ENCODE measurements at places on chromosomes 2 and 18.

GRCh38 chr2:240528406-240529040 is 29.3 kb downstream of the ANKMY1 start:
- no peak for DNase-seq

- peak; percentile 36 for DNase-seq
Measured at GRCh38 chr2:128370468-128371247, 52.0 kb upstream of the HS6ST1 start.

DNA sequence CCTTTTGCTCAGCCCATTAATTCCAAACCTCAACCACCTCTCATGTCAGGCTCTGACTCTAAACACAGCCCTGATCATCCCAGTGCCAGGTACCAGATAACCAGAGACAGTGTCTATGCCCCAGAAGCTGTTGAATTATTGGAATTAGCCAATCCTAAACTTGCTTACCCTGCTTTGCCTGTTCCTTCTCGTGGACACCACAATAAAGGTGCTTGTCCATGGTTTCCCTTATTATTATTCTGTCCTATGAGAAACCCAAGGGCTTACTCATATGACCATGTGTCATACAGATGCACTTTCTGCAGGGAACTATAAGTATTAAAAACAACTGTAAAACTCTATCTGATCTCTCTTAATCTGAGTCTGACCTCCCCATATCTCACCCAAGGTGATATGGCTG is 2193.8 kb upstream of the PIK3C3 start:
- no peak for DNase-seq

DNA sequence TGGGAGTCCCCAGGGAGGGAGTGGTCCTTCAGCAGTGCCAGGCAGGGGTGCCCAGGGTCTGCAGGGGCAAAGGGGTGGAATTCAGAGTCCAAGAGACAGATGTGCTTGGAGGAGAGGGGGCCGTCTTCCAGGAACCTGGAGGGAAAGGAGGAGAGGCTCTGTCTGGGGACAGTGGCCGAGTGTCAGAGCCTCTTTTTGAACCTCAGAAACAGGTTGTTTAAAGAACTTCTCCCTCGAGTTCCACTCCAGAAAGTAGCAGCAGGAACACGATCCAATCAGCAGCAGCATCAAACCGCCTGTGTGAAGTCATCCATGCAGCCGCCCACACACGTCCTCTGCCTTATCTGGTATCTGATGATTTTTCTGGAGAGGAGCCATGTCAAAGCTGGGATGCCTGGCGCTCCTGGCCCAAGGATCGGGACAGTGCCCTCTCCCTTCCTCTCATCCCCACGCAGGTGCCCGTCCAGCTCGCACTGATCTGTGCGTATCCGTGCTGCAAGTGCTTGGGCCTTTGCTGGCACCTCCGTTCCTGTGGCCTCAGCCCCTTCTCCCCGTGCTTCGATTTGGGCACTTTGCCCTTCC is 205.1 kb downstream of the NDUFA10 start:
- no peak for DNase-seq

- no peak for DNase-seq
Measured at GRCh38 chr2:188659656-188660406, 314.3 kb upstream of the COL3A1 start.

DNA sequence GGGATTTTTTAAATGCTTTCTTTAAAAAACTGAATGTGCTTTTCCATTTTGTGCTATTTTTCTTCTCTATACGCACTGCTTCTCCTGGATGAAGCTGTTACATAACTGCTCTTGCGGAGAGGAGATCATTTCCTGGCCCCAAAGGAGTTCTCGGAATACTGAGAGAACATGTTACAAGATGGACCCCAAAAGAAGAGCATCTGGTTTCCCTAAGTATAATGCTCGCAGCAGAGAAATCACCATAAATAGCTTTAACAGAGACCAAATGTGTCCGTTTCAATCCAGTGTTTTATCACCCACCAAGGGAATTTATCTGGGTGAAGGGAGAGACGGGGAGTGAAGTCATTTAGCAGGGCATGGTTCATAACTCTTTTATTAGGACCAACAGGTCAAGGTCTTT is 80.1 kb downstream of the RBM43 start:
- no peak for DNase-seq

DNA sequence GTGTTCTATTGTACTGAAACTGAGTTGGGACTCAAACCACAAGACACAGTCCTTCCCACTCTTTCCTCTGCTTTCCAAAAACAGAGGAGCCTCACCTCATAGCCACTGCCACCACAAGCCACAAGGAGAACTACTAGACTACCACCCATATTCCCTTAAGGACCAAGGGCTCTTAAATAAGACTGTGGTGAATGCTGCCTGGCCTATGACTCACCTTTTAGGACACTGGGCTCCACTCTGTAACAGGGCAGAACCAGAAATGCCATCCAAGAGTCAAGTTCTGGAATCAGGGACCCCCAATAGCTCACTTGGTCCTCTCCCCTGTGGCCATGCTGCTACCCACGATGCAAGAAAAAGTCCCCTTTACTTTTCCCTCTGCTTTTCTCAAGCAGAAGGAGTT is 851.4 kb downstream of the BCL11A start:
- DNase-seq = no peak

DNA sequence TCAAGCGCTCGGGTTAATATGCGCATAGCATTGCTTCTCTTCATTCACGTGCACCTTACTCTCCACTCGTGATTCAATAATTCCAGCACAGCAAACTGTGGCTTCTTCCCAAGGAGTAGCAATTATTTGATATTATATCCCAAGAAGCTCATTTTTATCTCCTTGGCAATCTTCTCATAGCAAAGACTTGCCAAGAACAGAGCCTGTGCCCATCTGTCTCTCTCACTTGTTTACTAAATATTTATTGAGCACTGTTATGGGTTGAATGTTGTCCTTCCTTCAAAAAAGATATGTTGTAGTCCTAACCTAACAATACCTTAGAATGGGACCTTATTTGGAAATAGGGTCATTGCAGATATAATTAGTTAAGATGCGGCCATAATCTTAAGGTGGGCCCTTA is 233.7 kb downstream of the TFCP2L1 start:
- no peak for DNase-seq

DNA sequence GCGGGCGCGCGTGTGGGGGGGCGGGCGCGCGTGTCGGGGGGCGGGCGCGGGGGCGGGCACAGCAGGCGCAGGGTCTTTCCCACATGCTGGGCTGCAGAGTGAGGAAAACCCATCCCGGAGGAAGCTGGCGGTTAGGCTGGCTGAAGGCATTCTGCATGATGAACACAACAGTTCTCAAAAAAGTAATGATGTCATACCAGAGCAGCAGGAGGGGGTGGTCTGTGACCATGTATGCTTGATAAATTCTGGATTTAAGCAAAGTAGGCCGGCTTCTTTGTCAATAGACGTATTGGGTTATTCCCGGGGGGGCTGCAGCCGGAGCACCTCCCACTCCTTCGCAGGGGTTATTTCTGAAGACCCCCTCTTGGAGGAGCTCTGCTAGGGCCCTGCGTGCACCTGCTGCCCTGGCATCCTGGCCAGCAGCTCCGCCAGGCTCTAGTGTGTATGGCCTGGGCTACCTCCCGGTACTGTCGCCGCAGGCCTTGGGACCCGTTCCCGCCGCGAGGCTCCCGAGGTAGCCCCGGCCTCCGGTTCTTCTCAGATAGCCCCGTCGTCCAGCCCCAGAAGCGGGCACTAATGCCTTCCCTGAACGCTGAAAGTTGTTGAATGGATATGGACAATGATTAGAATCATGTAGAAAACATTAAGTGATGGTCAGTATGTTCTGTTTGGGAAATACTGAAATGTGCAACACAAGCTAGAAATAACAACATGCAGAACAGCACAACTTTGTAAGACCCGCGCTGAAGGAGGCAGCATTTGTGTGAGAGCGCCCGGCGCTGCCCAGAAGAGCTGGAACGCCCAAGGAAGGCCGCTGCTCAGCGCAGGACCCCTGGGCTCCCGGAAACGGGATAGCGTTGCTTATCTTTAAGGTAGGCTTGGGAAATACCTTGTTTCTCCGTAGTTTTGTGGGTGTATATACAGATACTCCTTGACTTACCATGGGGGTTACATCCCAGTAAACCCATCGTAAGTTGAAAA is 101.4 kb upstream of the RAB6C start:
- no peak for DNase-seq

- no peak for DNase-seq
Measured at GRCh38 chr2:165456027-165456426, 13.5 kb upstream of the CSRNP3 start.

DNA sequence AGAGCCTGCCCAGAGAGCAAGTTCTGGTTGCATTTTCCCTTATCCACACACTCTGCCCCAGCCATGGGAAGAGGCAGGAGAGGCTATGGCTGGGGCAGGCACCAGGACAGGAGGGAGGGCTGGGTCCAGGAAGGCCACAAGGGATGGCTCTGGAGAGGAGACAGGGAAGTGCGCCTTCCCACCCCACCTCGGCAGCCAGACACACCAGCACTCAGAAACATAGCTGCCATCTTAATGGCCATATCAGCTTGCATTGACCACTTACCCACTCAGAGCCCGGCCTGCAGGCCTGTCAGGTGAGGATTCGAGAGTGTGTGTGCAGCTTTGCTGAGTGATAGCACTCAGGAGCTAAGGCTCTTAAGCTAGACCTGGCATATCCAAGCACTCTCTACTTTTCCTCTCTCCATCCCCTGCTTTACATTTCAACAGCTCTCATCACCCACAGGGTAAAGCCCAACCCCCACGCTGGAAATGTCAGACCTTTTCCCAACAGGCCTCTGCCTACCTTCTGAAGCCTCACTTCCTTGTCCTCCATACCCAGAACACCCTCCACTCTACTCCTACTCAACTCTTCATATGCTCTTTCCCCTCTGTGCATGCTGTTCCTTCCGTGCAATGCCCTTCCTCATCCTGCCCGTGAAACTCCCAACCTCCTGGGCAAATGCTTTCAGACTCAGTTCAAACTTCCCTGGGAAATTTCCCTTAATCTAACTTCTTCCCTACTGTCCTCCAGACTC is 147.9 kb downstream of the TNS1 start:
- no peak for DNase-seq

GRCh38 chr2:171056307-171056706 is 104.4 kb downstream of the TLK1 start:
- DNase-seq = no peak

GRCh38 chr2:202007015-202007982 is 26.4 kb upstream of the FZD7 start:
- DNase-seq = no peak

DNA sequence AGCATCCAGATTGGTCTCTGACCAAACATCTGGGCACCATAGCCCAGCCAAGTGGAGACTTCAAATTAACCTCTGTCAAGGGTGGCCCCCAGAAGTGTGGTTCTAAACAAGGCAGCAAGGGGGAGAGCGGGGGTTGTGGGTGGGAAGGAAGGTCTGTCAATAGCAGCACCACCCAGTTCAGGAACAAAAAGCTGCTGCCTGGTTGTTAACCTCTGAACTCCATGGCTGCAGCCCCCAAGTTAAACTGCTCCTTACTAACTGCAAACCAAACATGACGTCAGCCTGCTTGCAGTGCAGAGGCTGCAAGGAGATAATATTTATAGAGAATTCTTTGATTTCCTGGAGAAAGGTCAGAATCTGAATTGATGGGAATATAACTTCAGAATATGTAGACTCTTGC is 76.5 kb downstream of the ARL4C start:
- peak; percentile 63 for DNase-seq

GRCh38 chr18:692824-693223 is 19.6 kb downstream of the ENOSF1 start:
- DNase-seq = no peak

- DNase-seq = no peak
Measured at GRCh38 chr2:209441541-209441940, 17.7 kb downstream of the MAP2 start.

DNA sequence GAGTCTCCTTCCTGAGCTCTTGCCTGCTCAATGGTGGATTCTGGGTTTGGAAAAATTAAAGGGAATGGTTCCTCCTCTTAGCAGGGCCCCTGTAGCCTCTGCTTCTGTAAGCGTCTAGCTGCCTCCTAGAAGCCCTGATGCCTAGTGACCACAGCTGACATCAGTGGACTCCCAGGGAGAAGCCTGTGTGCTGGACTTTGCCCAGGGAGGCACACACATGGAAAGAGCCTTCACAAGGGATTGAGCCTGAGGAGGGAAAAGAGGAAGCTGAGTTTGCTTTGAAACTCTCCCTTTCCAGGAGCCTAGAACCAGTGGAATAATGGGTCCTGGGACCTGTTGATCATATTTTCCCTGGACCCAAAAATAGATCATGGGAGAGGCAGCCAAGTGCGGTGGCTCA is 1.4 kb upstream of the CFAP65 start:
- DNase-seq = no peak

- no peak for DNase-seq
Measured at GRCh38 chr18:46406539-46406932, 250.5 kb downstream of the LOXHD1 start.

DNA sequence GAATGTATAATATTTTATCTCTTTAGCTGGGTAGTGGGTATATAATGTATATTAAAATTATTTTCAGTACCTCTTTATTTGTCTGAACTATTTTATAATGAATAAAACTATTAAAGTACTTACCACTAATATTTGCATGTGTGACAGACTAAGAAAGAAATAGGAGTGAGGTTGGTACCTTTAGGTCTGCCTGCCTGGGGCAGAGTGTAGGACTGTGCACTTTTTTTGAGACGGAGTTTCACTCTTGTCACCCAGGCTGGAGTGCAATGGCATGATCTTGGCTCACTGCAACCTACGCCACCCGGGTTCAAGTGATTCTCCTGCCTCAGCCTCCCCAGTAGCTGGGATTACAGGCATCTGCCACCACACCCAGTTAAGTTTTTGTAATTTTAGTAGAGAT is 18.8 kb downstream of the NCOA1 start:
- no peak for DNase-seq

DNA sequence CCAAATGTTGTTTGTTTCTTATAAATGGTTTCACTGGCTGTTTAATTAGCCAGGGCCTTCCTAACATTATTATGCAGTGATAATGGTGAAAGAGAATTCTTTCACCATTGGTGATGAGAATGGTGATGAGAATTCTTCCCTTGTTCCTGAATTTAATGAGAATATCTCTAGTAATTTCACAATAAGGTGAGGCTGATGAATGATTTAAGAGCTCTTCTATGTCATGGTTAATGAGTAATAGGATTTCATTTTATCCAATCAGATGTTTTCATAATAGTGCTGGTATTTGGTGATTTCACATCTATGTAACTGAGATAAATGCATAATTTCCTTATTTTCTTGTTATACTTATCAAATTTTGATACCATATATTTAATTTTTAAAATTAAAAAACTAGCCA is 535.7 kb upstream of the ZEB2 start:
- no peak for DNase-seq

- no peak for DNase-seq
Measured at GRCh38 chr2:159139216-159139933, 147.1 kb downstream of the WDSUB1 start.

- DNase-seq = no peak
Measured at GRCh38 chr2:104856086-104856972, 2.4 kb downstream of the POU3F3 start.

GRCh38 chr2:40282428-40282827 is 169.5 kb downstream of the SLC8A1 start:
- no peak for DNase-seq

- DNase-seq = no peak
Measured at GRCh38 chr18:54740136-54740846, 88.0 kb upstream of the RAB27B start.
